Stromal cell of bone marrow (primary cell): ENCODE measurements at places on chromosomes 12 and 14.

DNA sequence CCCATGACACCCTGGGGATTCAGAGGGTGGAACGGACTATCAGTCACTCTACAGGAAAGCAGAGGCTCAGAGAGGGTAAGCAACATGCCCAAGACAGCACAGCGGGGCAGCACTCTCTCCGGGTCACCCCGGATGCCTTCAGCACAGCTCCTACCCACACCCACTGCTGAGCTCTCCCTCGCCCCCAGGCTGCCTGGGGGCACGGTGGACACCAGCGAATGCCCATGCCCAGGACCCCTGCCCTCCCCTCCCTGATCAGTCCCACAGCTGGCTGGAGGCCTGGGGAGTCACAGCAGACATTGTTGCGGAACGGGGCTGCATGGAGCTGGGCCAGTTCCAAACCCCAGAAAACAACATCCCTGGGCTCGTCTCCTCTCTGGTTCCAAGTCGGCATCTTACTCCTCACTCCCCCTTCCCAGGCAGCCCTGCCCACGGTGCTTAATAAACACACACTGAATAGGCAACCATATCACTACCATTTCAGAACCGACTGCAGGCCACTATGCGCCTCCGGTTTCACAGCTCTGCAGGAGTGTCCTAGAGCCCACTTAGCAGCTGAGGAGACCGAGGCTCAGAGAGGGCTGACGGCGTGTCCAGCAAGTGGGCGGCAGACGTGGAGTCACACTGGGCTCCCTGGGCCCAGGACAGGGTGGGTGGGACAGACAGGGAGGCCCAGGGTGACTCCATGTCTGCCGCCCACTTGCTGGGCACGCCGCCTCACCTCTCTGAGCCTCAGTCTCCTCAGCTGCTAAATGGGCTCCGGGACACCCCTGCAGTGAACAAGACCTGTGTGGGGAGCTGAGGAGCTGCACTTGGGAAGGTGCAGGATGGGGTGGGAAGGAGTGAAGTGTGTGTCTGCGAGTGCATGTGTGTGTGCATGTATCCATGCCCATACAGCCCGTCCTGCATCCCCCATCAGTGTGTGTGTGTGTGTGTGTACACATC, 27.0 kb downstream of the CCDC85C start:
- no peak for DNase-seq

DNA sequence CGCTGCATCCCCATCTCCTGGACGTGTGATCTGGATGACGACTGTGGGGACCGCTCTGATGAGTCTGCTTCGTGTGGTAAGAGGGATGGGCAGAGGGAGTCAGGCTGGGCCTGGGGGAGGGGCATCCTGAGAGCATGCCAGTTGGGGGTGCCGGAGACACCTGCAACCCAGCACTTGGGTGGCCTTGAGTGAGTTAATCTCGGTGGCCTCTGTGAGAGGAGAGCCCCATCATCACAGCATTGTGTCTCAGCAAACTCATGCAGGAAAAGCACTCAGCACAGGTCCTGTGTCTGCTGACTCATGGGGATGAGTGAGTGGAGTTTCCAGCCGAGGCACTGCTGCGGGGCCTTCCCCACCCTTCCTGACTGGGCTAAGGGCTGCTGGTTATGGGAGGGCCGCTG, 19.6 kb upstream of the LRP1-AS start:
- DNase-seq, result peak; percentile 63

DNA sequence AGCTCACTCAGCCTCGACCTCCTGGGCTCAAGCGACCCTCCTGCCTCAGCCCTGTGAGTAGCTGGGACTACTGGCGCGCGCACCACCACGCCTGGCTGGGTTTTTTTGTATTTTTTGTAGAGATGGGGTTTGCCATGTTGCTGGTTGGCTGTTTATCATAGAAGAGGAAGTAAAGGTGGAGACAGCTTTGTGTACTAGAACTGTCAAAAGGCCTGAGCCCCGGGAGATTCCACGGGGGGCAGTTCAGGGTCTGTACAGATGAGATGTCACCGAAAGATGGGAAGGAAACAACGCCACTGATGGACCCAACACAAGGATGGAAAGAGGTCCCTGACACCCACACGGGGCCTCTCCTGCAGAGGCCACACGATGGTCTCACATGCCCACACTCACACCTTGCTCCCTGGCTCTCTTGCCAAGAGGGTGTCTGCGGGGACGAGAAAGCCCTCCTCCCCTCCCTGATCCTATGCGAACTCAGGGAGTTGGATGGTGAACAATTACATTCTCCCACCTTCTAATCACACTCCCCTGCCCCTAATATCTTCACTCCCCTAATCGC, 66.6 kb downstream of the KDM2B start:
- no peak for DNase-seq

GRCh38 chr14:93706360-93706955, 81.8 kb downstream of the PRIMA1 start:
- DNase-seq, result no peak

GRCh38 chr14:68685419-68686204, 107.3 kb downstream of the ZFP36L1 start:
- DNase-seq, result no peak

DNA sequence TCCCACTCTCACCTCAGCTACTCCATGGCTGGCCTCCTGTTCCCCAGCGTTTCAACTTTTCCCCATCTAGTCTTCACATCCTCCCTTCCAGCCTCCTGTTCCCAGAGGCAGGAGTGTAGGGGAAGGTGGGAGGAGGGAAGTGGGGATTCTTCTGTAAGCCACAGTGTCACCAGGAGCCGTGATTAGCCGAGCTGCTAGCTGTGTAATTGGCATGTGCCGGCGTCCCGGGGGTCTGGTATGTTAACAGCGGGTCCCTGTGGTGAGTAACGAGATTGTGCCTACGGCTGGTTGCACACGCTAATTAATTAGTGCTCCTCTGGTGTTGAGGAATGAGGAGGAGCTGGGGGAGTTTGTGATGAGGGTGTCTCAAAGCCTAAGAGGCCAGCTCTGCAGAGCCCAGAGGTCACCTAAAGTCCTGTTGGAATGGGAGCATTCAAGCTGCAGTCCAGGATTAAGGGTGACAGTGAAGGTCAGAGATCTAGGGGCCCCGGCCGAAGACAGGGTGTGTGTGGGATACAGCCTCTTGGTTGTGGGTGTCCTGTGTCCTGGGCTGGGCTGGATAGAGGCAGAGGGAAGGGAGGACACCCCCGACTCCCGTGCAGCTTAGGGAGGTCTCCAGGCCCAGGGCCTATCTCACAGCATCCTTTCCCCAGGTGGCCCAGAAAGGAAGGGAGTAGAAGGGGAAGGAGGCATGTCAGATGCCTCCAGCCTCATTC, 10.0 kb upstream of the CALCOCO1 start:
- DNase-seq, result no peak

DNA sequence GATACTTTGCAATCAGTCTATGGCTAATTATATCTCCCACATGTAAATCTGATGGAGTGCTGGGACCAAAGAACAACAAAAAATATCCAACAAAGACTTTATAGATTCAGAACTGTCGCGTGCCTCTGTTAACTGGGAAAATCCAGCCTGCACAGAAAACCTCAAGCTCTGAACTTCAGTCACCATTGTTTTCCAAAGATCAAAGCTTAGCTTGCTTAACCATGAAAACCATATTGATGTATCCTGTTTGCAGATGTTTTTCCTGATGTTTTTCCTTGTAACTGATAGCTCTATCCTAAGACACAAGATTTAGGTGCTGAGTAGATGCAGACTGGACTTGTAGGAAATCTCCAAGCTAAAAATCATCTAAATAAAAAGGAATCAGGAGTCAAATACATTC, 163.7 kb downstream of the GXYLT1 start:
- DNase-seq, result no peak

DNA sequence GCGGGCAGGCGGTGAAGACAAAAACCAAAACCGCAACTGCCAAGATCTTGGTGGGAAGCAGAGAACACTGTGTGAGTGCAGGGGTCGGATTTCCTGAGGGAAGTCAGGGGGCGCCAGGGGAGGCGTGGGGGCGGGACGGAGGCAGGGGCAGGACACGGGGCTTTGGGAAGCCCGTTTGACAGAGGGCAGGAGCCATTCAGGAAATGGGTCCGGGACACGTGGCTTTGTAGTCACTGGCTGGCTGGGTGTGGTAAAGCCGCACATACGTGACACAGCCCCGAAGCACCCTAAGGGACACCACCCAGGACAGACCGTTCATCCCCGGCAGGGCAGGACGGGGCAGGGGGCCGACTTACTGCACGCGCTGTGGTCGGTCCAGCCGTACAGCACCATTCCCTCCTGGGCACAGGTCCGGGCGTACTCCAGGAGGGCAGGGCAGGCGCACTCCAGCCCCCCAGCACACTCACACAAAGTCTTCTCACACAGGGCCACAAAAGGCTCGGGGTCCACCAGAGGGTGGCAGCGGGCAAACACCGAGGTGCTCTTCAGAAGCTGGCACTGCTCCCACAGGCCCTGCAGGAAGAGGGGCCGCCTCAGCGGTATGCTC, 49.4 kb downstream of the VWF start:
- DNase-seq, result no peak

DNA sequence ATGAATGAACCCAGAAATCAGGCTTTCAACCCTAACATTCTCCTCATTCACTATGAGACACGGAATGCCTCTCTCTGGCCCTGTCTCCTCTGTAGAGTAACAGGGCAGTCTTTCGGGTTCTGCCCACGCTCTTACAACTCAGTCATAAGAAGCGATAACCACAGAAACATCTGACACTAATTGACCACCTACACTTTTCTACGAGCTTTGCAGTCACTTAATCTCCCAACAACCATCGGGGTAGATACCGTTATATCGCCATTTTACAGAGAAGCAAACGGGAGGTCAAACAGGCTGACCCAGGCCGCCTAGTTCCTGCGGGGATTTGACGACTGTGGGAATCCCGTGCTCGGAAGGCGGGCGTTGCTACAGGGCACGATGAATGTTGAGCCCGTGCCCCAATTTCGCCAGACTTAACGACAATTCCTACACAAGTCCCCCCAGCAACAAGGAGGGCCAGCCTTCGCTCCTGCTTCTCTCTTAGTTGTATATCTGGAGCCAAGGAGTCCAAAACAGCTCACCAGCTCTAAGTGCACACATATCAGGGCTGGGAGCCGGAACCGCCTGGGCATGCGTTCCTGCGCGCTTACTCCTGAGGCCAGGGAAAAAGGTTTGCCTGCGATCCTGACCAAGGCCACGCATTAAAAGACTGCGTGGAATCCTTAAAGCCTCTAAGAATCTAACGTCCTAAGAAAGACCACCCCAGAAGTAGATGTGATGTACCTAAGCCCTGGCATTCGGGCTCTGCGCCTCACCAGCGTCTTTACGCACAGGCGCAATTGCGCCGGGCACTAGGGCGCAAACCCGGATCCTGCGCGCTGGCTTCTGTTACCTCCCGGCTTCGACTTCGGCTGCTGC, 38.7 kb upstream of the TBX5 start:
- no peak for DNase-seq

DNA sequence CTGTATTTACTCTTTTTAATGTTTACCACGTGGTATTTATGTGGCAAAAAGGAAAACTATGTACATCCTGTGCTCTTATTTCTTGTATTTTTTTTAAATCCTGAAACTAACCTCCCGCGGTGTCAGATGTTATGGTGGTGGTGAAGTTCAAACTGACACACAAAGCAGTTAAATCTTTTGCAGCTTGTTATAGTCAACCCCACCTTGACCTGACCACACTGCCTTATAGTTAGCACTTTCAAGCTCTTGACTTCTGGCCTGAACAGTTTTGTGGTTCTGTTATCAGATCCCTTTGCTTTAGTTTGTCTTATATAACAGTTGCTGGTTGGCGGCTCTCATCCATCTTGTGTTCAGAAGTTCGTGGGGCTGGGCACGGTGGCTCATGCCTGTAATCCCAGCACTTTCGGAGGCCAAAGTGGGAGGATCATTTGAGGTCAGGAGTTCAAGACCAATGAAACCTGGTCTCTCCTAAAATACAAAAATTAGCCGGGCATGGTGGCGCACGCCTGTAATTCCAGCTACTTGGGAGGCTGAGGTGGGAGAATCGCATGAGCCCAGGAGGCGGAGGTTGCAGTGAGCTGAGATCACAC, 2.1 kb downstream of the UNG start:
- no peak for DNase-seq

DNA sequence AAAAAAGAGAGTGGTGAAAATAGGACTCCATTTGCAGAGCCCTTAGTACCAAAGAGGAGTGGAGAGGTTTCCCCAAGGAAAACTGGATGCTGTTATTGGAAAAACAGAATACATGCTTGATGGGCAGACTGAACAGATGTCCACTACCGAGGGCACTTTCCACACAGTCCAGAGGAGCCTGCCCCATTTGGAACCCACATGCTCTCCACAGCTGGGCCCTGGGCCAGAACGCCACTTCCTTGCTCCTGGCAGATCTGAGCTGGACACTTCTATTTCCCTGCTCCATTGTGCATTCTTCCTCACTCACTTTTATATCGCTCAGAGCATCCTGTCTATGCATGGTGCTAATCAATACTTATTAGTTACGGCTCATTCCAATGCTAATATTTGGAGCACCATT, 249.9 kb downstream of the SLC15A4 start:
- no peak for DNase-seq

DNA sequence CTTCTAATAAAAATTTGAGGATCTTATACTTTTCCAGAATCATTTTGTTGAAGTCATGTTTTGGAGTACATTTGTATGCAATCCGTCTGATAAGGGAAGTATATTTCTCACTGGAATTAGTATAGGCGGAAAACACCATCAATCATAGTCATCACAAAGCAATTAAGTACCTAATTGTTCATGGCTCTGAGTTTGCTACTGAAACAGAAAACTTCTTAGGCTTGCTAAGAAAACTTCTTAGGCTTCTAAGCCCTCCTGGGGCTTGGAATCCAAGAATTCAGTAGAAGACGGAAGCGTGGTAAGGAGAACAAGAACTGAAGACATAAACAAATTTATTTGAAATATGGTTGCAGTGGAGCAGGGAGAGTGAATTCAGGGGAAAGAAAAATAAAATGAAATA, 636.3 kb downstream of the DIO2 start:
- no peak for DNase-seq

DNA sequence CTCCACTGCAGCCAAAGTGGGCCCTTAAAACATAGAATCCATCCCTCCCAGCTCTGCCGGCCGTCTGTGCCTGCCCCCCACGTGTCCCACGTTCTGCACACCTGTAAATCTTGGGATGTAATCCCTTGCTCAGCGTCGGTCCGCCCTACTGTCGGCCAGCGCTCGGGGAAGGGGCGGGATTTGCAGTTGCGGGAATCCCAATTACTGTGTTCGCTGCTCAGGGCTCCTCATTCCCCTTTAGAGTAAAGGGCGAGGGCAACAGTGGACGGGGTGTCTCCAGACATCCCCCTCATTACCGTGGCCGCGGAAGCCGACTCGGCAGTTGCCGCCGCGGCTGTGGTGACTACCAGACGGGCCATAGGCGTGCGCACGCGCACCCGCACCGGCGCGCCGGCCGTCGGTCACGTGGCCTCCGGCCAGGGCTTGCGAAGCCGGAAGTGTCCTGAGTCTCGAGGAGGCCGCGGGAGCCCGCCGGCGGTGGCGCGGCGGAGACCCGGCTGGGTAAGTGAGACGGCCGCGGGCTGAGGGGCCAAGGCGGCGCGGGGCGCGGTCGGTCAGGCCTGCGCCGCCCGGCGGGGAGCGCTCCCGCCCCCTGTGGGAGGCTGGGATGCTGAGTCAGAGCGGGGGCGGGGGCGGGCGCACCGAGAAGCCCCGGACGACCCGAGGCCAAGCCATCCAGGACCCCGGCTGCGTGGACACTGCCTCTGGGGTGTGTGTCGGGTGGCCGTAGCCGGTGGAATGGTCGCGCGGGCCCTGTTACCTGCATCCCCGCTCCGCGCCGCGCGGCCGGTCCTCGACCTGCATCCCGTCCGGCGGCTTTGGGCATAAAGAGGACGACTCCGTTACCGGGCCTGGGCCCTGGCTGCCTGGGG, at the start of gene TBK1:
Gene TBK1, plus strand, starts transcription at position 434 of the 872 bp plus-strand sequence. CDS start 3,751 bp downstream, outside the sequence.
- peak; percentile 70 for DNase-seq
